ENCODE measurements at places on chromosomes 5 and 9.
A peak's percentile ranks its signal among the peaks of the same experiment; 100 is the strongest.

DNA sequence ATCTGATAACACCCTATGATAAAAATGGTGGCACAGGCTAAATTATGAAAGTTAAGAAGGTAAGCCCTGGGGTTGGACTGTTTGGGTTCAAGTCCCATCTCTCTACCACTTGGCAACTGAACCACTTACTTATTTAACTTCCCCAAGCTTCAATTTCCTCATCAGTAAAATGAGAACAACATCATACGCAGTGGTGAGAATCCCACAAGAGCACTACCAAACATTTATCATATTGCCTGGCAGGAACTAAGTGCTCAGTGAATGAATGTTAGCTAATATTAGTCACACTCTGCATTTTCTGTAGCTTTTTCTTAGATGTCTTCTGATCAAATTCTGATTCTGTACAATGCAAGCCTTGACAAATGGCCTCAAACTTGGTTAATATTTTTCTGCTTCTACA lies 306.7 kb downstream of the EBF1 start:
- no peak for DNase-seq

DNA sequence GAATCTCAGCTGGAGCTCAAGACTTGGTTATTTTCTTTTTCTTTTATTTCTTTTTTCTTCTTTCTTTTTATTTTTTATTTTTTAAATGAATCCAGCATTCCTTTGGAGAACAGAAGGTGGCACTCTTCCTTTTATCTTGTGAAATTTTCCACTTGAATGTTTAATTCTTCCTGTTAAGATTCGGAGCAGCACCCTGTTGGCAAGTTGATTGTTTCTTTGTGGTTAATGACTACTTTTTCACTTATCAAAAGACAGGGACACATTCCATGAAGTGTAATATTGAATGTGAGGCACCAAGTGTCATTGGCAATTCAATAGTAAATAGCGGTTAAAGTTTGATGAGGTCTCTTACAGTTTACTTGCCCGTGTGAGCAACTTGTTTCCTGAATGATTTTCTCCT lies 240.5 kb upstream of the CHD1 start:
- DNase-seq, result no peak

GRCh38 chr5:178417391-178417811 lies 172.8 kb downstream of the COL23A1 start:
- DNase-seq, result no peak

DNA sequence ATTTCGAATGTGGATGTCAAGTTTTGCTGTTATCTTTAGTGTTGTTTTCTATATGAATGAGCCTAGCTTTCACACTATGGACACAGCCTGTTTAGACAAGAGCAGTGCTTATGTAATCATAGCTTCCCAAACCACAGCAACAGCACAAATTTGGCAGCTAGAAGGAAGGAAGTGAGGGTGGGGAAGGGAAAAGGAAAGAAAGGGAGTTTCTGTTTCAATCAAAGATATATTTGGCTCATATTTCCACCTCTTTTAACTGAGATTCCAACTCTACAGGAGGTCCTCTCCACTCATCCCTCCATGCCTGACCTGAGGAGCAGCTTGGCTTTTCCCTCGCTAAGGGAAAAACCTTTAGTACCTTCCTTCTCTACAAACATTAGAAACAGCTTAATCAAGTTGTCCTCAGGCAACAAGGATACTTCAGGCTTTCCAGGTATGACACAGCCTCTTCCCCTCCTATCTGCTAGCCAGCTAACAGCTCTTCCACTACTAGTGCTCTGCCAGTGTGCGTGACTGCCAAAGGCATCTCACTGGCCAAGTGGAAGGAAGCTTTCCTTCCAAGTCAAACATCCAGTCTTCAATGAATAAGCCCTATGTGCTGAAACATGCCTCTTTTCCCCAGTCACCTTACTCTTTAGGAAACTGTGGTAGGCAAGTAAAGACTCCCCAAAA lies 268.6 kb upstream of the PTGER4 start:
- DNase-seq, result no peak

DNA sequence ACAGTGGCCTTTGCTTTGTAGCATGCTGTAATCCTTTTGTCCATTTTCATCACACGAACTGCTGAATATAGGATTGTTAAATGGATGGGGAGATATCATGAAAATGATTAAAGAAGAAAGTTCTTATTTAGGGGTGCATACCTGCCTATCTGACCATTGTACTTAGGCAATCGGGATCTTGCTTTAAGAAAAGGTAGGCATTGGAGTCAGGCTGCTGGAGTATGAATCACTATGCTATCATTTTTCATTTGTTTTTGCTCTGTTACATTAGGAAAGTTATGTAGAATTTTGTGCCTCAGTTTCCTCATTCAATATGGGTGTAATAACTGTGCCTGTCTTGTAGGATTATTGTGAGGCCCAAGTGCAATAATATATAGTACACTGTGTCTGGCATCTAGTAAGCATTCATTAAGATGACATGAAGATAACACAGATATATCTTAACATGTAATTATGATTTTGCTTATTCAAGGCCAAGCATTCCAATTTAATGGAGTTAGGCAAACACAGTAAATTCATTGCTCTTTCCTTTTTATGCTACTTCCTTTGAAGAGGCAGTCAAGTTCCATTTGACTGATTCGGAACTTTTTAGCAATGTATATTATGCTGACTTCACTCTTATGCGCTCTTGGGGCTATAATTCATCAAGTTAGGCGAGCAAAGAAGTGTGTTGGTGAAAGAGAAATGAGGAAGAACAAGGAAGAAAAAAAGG lies 109.9 kb upstream of the CDKN2B start:
- DNase-seq, result no peak

DNA sequence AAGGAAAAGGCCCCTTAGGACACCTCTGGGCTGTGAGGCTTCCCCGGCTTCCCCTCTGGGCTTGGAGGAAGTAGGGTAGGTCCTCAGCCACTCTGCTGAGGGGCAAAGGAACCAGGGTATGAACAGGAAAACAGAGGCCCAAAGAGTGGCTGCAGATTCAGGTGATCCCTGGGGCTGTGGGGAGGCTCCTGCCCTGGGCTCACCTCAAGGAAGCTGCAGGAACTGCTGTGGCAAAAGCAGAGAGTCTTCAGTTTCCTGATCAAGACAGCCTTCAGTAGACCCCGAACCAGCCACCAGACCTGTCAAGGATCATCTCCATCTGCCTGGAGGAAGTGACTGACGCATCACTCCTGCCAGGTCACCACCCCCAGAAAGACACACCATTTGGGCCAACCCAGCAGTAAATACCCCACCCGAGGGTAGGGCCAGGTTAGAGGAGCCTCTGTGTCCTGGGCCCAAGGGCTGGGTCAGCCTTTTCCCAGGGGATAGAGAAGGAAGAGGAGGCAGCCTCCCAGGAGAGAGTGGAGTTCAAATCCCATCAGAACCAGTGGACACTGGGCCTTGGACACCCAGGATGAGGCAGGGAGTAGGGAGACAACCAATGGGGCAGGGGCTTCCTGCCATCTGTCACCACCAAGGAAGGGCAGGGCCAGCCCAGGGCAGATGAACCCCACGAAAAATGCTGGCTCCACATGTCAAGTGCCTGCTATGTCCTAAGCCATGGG lies 5.8 kb upstream of the ST6GALNAC6 start:
- DNase-seq, result peak; percentile 52

DNA sequence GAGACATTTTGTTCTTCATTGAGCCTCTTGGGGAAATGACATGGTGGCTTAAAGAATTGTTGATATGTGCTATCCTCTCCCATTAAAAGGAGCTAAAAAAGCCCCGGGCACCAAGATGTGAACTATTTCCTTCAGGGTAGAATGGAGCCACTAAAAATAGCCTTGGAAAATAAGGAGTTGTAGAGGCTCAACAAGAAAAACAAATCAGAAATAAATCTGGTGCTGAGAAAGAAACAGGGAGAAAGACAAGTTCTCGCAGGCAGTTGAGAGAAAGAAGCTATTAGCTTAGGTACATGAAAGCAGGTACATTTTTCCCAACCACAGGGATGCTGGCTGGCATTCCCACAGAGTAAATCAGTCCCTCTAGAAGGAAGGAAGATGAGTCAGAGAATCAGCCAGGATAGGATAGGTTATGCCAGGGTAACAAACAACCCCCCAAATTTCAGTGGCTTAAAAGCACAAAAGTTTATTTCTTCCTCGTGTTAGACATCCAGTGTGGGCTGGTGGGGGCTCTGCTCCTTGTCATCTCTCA lies 134.6 kb upstream of the ADRA1B start:
- no peak for DNase-seq

DNA sequence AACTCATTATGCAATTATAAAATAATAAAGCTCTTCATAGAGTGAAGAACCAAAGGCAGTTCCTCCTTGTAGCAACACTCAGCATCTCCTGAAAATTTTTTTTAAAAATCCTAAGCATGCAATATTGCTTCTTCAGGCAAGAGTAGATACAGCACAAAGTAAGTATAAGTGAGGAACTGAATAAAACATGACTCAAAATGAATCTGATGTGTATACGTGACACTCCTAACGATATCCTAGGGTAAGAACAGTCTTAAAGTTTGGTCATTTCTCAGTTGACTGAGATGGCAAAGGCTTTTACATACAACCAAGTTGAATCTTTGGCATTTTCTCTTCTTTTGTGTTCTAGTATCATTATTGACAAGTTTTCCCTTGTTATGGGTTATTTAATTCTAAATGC lies 41.1 kb upstream of the AOPEP start:
- no peak for DNase-seq

DNA sequence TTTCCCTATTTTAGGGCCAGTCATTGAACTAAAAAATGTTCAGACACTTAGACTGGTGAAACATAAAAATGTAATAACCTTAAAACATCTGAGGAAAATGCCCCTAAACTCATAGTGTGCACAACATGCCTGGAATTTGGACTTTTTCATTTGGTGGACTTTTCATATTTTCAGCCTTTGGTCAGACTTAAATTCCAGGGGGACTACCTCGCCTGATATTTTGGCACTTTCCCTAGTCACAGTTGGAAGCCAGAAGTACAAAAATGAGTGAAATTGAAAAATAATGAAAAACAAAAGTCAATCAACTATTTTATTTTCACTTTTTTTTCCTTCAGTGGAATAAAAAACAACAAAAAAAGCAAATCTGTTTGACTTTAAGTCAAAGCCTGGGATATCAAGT lies 256.2 kb downstream of the ACTL7B start:
- DNase-seq, result no peak

GRCh38 chr5:176507911-176508310 lies 29.3 kb downstream of the RNF44 start:
- no peak for DNase-seq

- no peak for DNase-seq
These were observed at the start of gene ISL1 for GRCh38 chr5:51383131-51384121. Gene ISL1, plus strand, starts transcription at chr5:51383448. Its CDS starts 224 bp downstream, at chr5:51383672.

DNA sequence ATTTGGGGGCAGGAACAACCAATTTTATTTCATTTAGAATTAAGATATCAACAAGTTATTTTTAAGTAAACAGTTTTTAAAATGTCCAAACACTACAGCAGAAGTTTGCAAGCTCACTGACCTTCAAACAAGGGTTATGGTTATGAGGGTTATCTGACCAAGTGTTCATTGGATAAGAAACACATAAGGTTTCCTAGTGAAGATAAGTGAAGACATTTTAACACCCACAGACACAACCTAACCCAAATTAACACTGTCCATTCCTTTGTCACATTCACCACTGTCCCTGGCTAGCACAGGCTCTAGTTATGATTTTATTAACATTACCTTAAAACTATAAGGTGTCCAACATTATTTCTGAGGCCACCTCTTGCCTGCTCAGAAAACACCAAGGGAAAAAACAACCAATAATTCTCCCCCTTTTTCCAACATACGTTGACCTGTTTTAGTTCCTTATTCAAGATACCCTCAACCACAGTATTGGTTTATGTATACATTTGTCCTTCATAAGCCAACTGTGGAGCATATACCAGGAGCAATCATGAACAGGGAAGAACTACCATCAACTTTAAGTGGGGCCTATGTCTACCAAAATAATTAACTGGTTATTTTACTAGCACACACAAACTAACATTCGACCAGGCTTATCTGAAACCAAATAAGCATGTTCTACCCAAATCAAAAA lies 4.0 kb downstream of the ETF1 start:
- DNase-seq, result no peak

- no peak for DNase-seq
These were observed 1.2 kb upstream of the NSD1 start for GRCh38 chr5:177132136-177133095.

GRCh38 chr5:173451651-173452050 lies 123.4 kb upstream of the STC2 start:
- no peak for DNase-seq

DNA sequence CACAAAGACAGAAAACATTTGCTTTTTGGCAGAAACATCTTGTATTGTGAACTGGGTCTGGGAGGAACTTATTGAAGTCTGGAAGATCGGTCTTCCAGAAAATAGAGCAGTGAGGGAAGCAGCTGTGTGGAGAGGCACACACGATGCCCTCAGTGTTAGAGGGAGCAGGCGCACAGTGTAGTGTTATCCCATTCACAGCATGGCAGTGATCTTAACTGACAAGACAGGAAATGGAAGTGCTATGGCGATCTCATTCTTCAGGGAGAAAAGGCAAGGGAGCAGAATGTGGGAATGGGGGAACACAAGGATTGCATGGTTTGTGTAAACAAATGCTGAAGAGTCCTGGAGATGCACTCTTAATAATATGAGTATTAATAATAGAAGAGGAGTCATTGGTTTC lies 161.0 kb downstream of the PBX3 start:
- DNase-seq, result no peak

- DNase-seq, result no peak
These were observed 1493.2 kb downstream of the MAT2B start for GRCh38 chr5:164998590-164998989.

- peak; percentile 52 for DNase-seq
These were observed 16.7 kb upstream of the HSD17B4 start for GRCh38 chr5:119435436-119436132.

DNA sequence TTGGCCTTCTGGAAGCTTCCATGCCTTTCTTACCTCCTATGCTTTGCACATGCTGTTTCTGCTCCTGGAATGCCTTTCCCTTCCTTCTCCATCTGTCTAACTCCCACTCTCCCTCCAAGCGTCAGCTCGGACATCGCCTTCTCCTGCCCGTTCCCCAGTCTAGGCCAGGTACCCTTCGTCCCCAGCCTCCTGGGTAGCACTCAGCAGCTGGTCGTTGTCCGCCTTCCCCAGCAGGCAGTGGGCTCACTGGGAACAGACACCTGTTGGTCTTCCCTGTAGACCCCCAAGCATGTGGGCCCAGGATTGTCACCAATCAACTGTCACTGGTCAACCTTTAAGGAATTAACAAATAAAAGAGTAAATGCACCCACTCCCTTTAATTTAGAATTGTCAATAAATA lies 202.2 kb downstream of the RGS3 start:
- DNase-seq, result no peak

All from GM10248 (cell line).